ENCODE measurements at places on chromosomes 5 and 9.

DNA sequence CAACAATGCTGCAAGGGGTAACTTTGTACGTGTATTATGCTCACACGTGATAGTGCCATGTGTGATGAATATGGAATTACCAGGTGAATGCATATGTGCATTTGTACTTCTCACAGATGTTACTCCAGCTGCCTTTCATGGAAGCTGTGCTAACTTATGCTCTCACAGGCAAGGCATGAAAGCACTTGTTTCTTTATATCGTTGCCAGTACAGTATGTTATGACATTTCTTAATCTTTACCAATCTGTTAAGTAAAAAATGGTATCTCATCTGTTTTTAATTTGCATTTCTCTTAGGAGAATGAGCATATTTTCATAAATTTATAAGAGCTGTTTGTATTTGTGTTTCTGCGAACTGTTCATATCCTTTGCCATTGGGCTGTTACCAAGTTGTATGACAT is 311.8 kb upstream of the DMRT1 start:
- DNase-seq: no peak

DNA sequence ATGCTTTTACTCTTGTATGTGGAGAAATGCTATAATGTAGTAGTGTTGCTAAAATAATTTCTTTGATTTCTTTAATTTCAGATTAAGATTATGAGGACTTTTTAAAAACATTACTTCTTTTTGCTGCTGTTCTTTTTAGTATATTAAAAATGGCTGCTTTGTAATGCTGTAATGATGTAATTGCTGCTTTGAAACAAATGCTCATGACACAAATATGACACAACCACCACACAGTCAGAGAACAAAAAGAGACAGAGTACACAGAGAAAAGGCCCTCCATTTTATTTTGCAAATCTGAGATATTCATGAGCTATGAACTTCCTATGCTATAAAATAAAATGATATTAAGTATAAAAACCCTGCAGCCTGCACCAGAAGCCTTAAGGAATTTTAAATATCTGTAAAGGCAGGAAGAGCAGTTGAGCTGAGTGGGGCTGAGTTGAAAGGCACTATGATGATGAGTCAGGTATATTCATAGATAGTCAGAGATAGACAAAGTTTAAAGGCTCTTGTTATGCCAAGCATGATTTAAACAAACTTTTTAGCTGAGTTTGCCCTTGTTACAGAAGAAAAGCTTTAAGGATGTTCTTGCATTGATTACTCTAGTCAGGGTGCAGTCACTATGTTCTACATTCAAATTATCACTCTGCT is 5.1 kb upstream of the POU5F2 start:
- no peak for DNase-seq

DNA sequence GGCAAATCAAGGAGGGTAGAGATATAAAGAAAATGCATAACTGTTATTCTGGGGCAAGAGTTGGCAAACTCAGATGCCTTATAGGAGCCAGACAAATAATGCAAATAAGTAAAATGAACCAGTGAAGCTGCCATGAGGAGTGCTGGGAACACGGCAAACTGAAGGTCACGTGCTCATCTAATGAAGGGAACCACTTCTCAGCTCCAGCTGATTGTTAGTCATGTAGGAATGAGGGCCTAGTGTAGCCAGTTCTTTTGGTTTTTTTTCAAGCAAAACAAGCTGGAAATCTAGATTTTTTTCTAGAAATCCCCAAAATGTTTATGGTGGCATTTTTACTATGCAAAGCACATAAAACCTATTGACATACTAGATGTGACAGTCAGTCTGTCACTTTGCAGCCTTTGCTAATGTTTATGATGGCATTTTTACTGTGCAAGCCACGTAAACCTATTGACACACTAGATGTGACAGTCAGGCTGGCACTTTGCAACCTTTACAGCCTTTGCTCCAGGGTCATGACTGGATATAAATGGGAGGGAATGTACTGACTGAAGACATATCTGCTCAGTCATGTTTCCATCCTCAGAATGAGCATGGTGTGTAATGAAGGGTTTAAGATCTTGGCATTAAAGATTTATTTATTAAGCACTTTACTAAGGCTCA is 39.4 kb downstream of the RUSC2 start:
- no peak for DNase-seq

DNA sequence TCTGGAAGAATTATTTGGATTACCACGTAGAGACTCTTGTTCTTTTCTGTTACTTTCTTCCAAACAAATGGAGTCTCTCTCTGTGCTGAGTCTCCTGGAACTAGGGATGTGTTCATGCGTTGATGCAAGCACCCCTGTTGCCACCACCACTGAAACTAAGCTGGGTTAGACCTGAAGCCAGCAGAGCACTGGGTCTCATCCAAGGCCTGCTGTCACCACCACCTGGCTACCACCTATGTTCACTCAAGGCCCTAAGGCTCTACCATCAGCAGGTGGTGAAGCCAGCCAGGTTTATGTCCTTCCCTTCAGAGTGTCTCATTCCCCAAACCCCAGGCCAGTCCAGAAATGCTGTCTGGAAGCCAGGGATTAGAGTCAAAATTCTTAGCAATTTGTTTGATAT is 13.3 kb downstream of the RIC1 start:
- no peak for DNase-seq

GRCh38 chr9:137784046-137784445 is 93.5 kb upstream of the CACNA1B start:
- DNase-seq: no peak

DNA sequence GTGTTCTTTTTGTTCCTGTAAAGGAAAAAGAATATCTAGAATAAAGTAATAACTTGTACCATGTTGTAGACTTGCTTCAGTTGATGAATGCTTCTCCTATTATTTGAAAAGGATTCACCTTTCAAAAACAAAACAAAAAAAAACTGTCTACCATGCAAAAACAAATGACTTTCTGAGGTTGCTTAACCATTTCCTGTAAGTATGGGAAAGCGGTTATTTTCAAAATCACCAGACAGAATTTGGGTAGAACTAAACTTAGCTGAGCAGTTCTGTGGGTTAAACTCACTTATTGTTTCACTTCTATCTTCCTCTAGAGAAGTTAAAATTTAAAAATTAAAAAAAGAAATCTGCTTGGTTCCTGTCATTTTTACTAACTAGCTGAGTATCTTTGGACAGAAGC is 25.2 kb downstream of the LNPEP start:
- DNase-seq: no peak

- no peak for DNase-seq
Observed at GRCh38 chr9:114496011-114496410, 9.3 kb downstream of the WHRN start.

GRCh38 chr5:2861605-2862004 is 110.1 kb upstream of the IRX2 start:
- no peak for DNase-seq

DNA sequence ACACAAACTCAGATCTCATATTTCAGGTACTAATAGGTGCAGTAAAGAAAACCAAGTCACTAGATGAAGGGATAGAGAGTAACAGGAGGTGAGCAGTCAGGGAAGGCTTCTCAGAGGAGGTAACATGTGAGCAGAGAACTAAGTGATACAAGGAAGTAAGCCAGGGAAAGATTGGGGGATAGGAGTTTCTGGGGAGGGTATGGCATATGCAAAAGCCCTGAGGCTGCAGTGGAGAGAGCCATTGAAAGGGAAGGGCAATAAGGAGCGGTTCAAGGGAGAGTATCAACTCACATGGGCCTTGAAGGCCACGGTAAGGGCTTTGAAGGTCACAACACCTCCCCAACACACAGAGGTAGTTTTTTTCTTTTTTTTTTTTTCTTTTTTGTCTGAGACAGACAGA is 6.9 kb downstream of the OLFML2A start:
- DNase-seq: no peak

DNA sequence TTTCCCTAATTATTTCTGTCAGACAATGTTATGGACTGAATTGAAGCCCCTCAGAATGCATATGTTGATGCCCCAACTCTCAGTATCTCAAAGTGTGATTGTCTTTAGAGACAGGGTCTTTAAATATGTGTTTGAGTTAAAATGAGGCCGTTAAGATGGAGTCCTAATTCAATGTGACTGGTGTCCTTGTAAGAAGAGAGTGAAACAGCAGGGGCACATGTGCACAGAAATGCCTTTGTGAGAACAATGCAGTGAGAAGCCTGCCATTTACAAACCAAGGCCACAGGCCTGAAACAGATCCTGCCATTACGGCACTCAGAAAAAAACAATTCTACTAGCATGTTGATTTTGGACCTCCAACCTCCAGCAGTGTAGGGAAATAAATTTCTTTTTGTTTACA is 483.0 kb upstream of the DMAC1 start:
- DNase-seq: no peak

GRCh38 chr5:96427824-96428223 is 5.2 kb downstream of the PCSK1 start:
- DNase-seq: no peak

GRCh38 chr5:154528005-154528594 is 50.1 kb upstream of the HAND1 start:
- no peak for DNase-seq

DNA sequence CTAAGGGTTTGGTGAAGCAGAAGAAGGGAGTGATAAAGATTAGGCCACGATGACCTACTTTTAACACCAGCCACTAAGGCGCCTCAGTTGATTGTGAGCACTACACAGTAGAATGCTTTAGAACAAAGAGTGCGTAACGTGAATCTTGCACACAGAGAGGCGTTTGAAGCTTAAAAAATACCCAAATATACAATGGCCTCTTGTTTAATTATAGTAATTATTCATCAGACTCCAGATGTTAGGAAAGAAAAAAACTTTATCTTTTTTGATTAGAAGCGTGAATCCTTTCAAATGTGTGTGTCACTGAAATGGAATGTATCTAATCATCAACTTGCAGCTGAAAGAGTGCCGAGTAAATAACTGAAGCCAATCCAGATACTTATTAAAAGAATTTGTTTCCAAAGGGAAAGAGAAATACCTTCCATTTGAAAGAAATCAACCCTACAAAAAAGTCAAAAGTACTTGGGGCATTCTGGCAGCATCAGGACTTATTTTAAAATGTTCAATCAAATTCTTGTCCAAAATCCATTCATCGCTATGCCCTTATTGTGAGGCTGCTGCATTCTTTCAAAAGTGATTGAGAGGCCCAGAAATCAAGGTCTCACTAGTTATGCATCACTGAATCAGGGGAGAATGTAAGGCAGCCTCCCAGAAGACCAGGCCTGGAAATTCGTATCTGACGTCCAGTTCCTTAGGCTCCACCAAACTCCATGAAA is 337.5 kb downstream of the ZNF608 start:
- no peak for DNase-seq

GRCh38 chr5:51172903-51173626 is 210.2 kb upstream of the ISL1 start:
- no peak for DNase-seq

DNA sequence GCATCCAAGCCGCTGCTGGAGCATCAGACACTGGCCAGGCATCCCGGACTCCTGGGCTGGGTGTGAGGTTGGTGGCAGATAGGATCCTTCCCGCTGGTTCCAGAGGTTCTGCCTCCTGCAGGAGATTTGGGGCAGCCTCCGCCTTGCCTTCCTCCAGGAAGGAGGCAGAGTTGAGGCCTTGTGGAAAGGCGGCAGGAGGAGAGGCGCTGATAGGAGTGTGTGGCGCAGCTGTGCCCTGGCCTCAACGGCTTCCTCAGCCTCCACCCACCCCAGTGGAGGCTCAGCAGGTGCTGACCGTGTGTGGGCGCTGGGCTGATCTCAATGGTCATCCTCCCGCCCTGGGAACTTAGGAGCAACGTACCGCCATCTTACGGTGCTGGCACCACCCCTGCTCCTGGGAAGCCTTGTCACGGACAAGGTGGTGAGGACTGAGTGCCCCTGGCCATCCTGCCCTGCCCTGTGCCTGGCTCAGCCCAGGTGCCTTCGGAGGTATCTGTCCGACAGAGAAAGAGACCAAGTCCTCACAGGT is 10.2 kb downstream of the NCS1 start:
- DNase-seq: no peak

- DNase-seq: no peak
Observed at GRCh38 chr5:64026493-64026892, 64.2 kb upstream of the HTR1A start.

- no peak for DNase-seq
Observed at GRCh38 chr5:143126174-143127019, 277.1 kb downstream of the NR3C1 start.

GRCh38 chr9:107462691-107463090 is 26.9 kb downstream of the KLF4 start:
- no peak for DNase-seq

- no peak for DNase-seq
Observed at GRCh38 chr9:30103647-30104394, 2280.6 kb upstream of the ACO1 start.

- no peak for DNase-seq
Observed at GRCh38 chr5:132000241-132000490, 11.3 kb downstream of the ACSL6 start.

DNA sequence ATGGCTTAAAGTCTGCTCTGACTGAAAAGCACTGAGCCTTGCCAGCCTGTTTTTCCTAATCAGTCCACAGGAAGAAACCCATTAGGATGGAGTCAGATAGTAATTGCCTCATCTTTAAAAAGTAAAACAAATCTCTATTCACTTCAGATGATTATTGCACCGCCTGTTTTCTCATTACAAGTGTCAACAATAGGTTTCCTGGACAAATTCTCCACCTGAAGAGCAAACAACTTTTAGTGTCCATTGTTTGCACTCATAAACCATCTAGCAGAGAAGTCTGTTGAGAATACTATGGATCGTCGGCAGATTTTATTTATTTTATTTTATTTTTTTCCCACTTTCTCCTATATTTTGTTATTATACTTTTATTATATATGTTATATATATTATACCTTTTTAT is 20.3 kb downstream of the C5orf63 start:
- DNase-seq: no peak

GRCh38 chr5:161676103-161676502 is 9.4 kb upstream of the GABRA6 start:
- no peak for DNase-seq

- DNase-seq: no peak
Observed at GRCh38 chr5:68739752-68740151, 354.1 kb upstream of the SLC30A5 start.

DNA sequence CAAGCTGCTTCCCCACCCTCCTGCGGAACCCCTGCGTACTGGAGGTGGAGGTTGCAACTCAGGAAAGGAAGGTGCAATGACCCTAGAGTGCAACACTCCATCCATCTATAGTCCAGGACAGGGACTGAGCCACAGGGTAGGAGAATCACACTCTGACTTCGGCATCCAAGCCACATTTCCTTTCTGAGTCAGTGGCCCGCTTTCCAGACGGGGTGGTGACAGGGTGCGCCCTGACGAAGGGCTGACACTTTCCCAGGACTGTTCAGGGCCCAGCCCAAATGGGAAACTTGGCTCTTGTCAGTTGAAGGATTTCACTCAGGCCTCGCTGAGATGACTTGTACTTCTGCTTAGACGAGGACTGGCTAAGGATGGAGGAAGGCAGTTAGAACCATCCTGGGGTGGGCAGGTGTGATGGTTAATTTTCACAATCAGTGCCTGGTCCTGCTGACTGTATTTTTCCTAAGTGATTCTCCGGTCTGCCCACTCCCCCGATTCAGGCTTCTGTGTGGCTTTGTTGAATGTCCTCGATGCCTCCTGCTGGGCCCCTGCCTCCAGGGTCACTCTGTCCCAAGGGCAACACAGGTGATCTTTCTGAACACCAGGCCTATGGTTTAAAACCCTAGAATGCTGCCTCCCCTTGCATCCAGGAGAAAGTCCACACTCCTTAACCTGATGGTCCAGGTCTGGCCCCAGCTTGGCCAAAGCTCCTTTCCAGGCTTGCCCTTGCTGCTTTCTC is 228.1 kb downstream of the FSTL4 start:
- no peak for DNase-seq

- no peak for DNase-seq
Observed at GRCh38 chr9:98801561-98801960, 5.2 kb upstream of the ANKS6 start.
